Activated CD4-positive, alpha-beta T cell treated with anti-CD3 and anti-CD28 coated beads, Interleukin-2, amount 10 ng/mL, durations not matched to agents 24 days and 14 days (primary cell): ENCODE measurements at places on chromosomes 16 and 17. TPM values are rescaled to one million over a fixed set of nuclear protein-coding genes. Genes with fewer than 3 reads are reported as not detected.

DNA sequence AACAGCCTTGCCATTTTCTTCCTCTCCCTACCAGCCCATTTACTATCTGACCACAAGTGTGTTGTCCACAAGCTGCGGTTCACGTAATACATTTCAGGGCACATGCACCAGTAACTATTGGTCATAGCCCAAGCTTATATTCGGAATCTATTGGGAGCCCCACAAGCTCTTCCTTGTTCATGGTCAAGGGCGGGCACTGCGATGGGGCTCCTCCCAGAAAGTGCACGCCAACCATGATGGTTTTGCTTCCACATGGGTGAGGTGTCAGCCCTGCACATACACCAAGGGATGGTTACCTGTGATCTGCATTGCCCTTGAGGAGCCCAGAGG lies 12.1 kb downstream of the THRA start:
- no peak overlapping the region for H3K27ac ChIP-seq
- no peaks in the 10 kb centered on the region for H3K36me3 ChIP-seq
- H3K27me3 ChIP-seq = no peaks in the 10 kb centered on the region
- H3K4me3 ChIP-seq = no peak overlapping the region

The SMIM22 gene
- not detected in 2 replicates for total RNA-seq

DNA sequence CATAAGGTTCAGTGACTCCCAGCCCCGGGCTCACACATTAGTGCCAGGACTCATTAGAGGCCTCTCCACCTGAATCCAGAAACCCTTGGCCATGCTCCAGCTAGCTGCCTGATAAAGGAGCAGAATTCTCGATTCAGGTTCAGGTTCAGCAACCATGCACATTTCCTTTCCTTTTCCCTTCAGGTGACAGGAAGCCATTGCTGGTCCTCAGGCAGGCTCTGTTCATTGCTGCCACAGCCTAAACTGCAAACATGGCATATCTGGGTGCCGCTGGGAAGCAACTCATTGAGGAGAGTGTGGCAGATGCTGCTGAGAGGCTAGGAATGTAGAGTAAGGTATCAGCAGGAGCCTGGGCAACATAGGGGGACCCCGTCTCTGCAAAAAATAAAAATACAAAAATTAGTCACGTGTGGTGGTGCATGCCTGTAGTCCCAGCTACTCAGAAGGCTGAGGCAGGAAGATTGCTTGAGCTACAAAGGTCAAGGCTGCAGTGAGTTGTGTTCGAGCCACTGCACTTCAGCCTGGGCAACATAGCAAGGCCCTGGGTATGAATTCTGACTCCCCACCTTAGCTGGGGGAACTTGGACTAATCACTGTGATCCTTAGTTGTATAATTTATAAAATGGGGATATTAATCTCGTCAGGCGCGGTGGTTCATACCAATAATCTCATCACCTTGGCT lies 28.7 kb downstream of the ARL4D start:
- peaks cover 16% of the 10 kb centered on the region for H3K27me3 ChIP-seq
- no peak overlapping the region for H3K27ac ChIP-seq
- no peak for DNase-seq
- H3K4me3 ChIP-seq = no peak overlapping the region
- no peaks in the 10 kb centered on the region for H3K36me3 ChIP-seq
- peaks cover 2% of the 10 kb centered on the region for H3K4me1 ChIP-seq

GRCh38 chr17:81870131-81870980 lies 781 bp downstream of the ARHGDIA start:
- H3K4me3 ChIP-seq = peak overlapping the region; percentile 92
- H3K4me1 ChIP-seq = peaks cover 38% of the 10 kb centered on the region
- no peaks in the 10 kb centered on the region for H3K27me3 ChIP-seq
- H3K36me3 ChIP-seq = peaks cover 35% of the 10 kb centered on the region
- DNase-seq = peak; percentile 85

DNA sequence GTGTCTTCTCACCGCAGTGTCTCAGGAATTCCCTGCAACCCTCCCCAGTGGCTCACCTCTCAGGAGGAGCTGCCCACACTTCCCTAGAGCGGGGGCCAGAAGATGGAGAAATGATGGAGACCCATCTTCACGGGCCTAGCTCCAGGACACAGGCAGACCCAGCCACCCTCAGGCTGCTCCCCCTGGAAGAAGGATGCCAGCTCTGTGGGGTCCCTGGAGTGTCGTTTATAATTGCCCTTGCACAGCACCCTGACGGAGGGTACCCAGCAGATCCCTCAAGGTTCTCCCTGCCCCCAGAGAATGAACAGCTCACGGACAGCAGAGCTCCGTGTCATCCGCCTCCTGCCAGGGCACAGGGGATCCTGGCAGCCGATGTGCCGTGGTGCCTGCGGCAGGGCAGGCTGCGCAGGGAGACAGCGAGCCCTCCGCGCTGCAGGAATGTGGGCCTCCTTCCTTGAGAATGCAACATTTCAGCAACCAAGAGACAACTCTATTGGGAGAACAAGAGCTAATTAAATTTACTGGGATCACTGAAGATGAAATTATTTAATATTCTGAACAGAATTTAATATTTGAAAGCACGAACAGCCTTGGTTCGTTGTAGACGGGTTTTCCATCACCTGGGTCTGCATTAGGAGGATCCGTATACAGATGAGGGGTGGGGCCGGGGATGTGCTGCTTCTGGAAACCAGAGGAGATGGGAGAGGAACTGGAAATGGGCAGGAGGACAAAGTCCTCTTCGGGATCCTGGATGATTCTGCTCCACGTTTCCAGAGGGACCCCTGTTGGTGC lies 21.0 kb upstream of the RBFOX3 start:
- H3K36me3 ChIP-seq = no peaks in the 10 kb centered on the region
- no peak overlapping the region for H3K4me3 ChIP-seq

GRCh38 chr17:19502517-19502916 lies 31.1 kb upstream of the SLC47A1 start:
- H3K4me1 ChIP-seq = peaks cover 2% of the 10 kb centered on the region
- peak overlapping the region; percentile 52 for H3K27ac ChIP-seq
- no peak overlapping the region for H3K4me3 ChIP-seq
- no peaks in the 10 kb centered on the region for H3K36me3 ChIP-seq
- peak; percentile 71 for DNase-seq
- H3K27me3 ChIP-seq = peaks cover 24% of the 10 kb centered on the region

The MYL4 gene
- not detected in 2 replicates for total RNA-seq

DNA sequence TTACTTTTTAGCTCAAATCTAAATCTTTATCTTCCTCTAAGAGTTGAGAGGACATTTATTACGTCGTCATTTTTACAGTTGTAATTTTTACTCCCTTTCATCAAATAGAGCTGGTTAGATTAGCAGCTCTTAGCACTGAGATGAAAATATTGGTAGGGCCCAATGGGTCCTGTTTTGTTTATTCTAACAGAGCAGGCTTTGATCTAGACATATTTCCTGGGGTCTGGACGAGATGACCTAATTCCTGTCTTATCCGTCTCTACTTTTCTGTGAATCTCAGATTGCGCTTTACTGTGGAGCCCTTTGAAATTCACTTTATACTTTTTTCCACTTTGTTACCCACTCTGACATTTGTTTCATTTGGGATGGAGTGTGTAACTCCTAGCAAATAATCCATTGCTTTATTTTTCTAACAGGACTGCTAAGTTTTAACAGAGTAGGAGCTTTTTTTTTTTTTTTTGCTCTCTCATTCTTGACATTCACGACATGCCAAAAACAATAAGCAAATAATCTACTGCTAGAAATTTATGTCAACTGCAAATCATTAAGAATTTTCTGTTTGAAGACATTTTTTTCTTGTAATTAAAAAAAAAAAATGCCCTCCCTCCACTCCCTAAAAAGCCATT lies 18.5 kb downstream of the SALL1 start:
- no peaks in the 10 kb centered on the region for H3K4me1 ChIP-seq
- DNase-seq = no peak

DNA sequence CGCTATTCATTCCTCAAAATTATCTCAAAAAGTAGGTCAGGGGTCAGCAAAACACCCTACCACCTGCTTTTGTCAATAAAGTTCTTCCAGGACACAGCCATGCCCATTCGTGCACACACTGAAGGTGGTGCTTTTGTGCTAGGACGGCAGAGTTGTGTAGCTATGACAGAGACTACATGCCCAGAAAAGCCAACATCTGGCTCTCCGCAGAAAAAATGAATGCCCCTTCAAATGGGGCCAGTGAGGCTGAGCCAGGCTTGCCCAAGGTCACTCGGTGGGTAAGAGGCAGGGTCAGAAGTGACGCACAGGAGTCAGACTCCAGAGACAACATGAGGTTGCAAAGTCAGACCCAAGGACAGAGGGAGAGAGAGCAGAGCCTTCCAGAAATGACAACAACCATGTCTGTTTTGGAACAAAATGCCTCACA lies 200.1 kb downstream of the XYLT1 start:
- DNase-seq = no peak
- H3K4me1 ChIP-seq = peaks cover 42% of the 10 kb centered on the region
- peaks cover 5% of the 10 kb centered on the region for H3K27me3 ChIP-seq
- H3K27ac ChIP-seq = no peak overlapping the region
- H3K36me3 ChIP-seq = peaks cover 5% of the 10 kb centered on the region

GRCh38 chr16:4505356-4506147 lies 29.4 kb downstream of the HMOX2 start:
- H3K27ac ChIP-seq = peak overlapping the region; percentile 87
- no peaks in the 10 kb centered on the region for H3K27me3 ChIP-seq
- H3K36me3 ChIP-seq = peaks cover 25% of the 10 kb centered on the region
- peak; percentile 94 for DNase-seq

GRCh38 chr16:7361416-7362129 lies 28.9 kb downstream of the RBFOX1 start:
- DNase-seq = no peak
- H3K4me3 ChIP-seq = no peak overlapping the region
- H3K27ac ChIP-seq = no peak overlapping the region
- H3K4me1 ChIP-seq = no peaks in the 10 kb centered on the region
- no peaks in the 10 kb centered on the region for H3K36me3 ChIP-seq
- no peaks in the 10 kb centered on the region for H3K27me3 ChIP-seq

DNA sequence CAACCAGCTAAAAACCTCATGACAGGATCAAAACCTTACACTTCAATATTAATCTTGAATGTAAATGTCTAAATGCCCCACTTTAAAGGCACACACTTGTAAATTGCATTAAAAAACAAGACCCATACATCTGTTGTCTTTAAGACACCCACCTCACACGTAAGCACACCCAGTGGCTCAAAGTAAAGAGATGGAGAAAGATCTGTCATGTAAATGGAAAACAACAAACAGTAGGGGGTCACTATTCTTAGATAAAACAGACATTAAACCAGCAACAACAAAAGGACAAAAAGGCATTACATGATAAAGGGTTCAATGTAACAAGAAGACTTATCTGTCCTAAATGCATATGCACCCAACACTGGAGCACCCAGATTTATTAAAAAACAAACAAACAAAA lies 35.6 kb downstream of the SDR42E1 start:
- no peak overlapping the region for H3K4me3 ChIP-seq
- no peaks in the 10 kb centered on the region for H3K4me1 ChIP-seq
- no peaks in the 10 kb centered on the region for H3K36me3 ChIP-seq
- H3K27me3 ChIP-seq = no peaks in the 10 kb centered on the region
- peak; percentile 15 for DNase-seq

GRCh38 chr16:58530179-58530578 lies 14.9 kb downstream of the SETD6 start:
- H3K27me3 ChIP-seq = no peaks in the 10 kb centered on the region
- H3K4me1 ChIP-seq = peaks cover 2% of the 10 kb centered on the region
- peaks cover 62% of the 10 kb centered on the region for H3K36me3 ChIP-seq

- no peak overlapping the region for H3K27ac ChIP-seq
- H3K4me1 ChIP-seq = peaks cover 28% of the 10 kb centered on the region
Measured at GRCh38 chr17:58172369-58173071, 5.7 kb downstream of the OR4D2 start.

The PYCARD gene
- 15.6 and 17.1 TPM in 2 replicates for total RNA-seq

DNA sequence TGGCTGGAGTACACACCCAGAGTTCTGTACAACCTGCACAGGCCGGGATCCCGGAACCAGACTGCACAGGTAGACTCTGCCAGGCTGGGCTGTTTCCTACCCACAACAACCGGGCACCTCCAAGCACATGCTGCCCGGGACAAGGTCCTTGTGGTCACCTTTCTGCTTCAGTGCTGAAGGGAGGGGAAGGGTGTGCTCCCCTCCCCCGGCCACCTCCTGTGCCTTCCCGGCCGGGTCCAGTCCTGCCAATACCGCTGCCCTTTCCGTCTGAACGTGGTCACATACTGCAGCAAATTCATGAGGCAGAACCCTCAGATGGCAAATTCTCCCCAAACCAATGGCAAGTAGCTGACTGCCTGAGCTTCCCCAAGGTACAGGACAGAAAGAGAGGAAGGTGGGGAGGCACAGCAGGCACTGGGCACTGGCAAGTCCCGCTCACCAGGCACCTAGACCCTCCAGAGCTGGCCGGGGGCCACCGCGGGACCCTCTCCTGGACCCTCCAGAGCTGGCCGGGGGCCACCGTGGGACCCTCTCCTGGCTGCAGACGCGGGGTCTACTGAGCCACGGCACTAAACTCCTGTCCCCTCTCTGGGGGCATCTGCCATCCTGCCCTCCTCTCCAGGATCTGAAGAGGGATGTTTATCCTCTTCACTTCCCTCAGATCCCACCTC lies 22.8 kb downstream of the SLC43A2 start:
- no peaks in the 10 kb centered on the region for H3K27me3 ChIP-seq
- H3K4me1 ChIP-seq = peaks cover 21% of the 10 kb centered on the region
- H3K4me3 ChIP-seq = peak overlapping the region; percentile 26
- H3K27ac ChIP-seq = peak overlapping the region; percentile 63
- no peak for DNase-seq
- no peaks in the 10 kb centered on the region for H3K36me3 ChIP-seq

DNA sequence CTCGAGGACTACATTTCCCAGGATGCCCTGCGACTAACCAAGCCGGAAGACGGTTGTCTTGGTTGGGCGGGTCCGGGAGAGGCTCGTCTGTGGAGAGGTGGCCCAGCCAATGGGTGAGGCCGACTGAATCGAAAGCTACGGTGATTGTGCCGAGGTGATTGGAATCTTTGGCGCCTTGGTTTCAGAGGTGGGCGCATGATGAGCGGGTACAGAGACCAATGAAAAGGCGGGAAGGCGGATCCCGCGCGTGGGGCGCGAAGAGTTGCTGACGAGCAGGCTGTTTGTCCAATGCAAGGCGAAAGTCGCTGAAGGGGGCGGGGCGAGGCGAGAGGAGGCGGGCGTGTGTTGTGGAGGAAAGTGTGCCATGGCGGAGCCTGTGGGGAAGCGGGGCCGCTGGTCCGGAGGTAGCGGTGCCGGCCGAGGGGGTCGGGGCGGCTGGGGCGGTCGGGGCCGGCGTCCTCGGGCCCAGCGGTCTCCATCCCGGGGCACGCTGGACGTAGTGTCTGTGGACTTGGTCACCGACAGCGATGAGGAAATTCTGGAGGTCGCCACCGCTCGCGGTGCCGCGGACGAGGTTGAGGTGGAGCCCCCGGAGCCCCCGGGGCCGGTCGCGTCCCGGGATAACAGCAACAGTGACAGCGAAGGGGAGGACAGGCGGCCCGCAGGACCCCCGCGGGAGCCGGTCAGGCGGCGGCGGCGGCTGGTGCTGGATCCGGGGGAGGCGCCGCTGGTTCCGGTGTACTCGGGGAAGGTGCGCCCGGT lies at the start of gene NFATC2IP:
TSS of gene NFATC2IP (plus strand) at position 290 of the 762 bp plus-strand sequence. CDS start at position 365, 75 bp downstream.
- H3K27me3 ChIP-seq = no peaks in the 10 kb centered on the region
- H3K4me3 ChIP-seq = peak within 1 kb of the TSS; percentile 93
- peak; percentile 100 for DNase-seq
